ENCODE measurements at places on chromosomes 13 and 19. TPM values are rescaled to one million over a fixed set of nuclear protein-coding genes. Genes with fewer than 3 reads are reported as not detected.

The CGB5 gene
- not detected for total RNA-seq

DNA sequence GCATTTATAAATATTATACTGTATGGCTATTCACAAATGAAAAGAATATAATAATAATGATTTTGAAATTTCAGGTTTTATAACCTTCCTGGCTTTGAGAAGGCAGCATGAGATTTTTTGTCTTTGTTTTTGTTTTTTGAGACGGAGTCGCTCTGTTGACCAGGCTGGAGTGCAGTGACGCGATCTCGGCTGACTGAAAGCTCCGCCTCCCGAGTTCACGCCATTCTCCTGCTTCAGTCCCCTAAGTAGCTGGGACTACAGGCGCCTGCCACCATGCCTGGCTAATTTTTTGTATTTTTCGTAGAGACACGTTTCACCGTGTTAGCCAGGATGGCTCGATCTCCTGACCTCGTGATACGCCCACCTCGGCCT lies 64.1 kb downstream of the ZNF429 start:
- peak; percentile 48 for DNase-seq

The TJP3 gene
- 11.5 TPM for total RNA-seq

DNA sequence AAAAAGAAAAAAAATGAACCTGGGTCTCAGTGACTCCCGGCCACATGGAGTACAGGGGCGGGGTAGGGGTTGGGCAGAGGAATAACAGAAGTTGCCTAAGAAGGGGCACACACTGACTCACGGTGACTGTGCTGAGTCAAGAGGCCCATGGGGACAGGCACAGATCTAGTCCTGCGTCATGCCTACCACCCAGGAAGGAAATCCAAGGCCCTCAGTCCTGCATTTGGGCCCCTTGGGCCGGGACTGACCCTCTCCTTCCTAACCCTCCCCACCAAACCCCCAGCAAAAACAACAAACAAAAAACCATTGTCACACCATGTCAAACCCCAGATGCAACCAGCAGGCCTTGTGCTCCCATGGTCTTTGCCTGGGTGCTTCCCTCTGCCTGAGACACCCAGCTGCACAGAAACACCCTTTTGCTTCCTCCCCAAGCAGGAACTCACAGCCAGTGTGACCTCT lies 9.6 kb upstream of the NOTCH3 start:
- DNase-seq, result peak; percentile 37

The ICAM4 gene
- total RNA-seq, result 0.35 TPM

DNA sequence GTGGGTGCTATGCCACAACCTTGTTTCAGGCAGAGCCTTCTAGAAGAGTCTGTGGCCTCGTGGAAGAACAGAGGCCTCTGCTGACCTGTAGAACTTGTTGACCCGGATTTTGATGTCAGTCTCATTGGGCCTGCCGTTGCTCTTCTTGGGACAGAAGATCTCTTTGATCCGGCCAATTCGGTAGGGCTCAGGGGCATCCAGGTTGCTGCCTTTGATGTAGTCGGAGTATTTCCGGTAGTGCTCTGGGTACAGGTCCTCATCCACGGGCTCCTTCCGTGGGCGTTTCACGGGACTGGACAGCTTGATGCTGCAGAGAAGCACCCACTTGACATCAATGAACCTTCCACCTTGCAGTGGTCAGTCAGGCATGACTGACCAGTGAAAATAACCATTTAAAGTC lies 24.0 kb upstream of the EIF3G start:
- DNase-seq, result no peak

- no peak for DNase-seq
Observed at GRCh38 chr19:30085394-30085793, 143.4 kb downstream of the URI1 start.

The FAM83E gene
- total RNA-seq, result not detected

- DNase-seq, result no peak
Observed at GRCh38 chr13:26026211-26026610, 25.6 kb downstream of the SHISA2 start.

The PTGIR gene
- not detected for total RNA-seq

GRCh38 chr19:55146078-55146704 lies 2.8 kb downstream of the TNNT1 start:
- no peak for DNase-seq

- no peak for DNase-seq
Observed at GRCh38 chr13:94419925-94420305, 59.6 kb downstream of the DCT start.

DNA sequence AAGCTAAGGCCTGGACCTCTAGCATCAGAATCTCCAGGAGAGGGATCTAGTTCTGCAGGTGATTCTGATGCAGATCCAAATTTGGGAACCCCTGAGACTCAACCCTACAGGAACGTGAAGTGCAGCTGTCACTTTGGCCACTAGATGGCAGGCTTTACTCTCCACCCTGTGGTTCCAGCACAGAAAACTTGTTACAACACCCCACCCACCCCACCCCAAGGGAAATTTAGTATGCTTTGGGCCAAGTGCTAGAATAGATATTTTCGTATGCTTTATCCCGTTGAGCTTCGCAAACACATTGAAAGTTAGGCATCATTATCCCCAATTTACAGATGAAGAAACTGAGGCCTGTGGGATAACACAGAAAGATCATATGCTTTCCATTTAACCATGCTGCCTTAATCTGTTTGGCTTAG lies 232.0 kb downstream of the B3GLCT start:
- DNase-seq, result peak; percentile 15

- no peak for DNase-seq
Observed at GRCh38 chr13:112229992-112230872, 145.9 kb upstream of the SPACA7 start.

The ACP5 gene
- 3.1 TPM for total RNA-seq

DNA sequence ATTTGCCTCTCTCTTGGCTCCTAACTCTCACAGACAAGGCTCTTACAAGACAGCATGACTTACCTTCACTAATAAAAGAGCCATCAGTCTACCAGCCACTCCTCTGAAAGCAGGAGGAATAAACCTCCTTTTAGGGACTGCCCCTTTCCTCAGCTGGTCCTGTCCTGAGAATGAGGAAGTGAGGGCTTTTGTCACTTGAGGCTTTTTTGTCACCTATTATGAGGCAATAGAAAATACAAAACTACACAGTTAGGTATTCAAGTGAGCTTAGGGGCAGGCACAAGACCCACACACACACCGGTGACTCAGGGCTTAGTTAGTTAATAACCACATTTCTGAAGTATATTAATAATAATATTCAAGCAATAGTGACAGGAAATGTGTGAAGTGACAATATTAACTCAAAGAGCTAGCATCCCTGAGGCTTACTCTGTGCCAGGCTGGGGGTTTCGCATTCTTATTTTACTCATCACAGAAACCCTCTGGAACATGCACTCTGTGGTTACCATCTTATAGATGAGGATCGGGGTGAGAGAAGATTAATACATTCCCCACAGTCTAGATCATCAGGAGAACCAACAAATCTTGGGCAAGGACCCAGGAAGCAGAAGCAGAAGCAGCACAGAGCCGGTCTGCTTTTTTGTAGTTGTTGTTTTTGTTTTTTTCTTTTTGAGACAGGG lies 379.9 kb downstream of the LIG4 start:
- DNase-seq, result peak; percentile 93

The ADAMTSL5 gene
- 2.1 TPM for total RNA-seq

- DNase-seq, result no peak
Observed at GRCh38 chr19:952680-953444, 27.0 kb downstream of the ARID3A start.

GRCh38 chr19:35135389-35135909 lies 590 bp upstream of the LGI4 start:
- peak; percentile 23 for DNase-seq

DNA sequence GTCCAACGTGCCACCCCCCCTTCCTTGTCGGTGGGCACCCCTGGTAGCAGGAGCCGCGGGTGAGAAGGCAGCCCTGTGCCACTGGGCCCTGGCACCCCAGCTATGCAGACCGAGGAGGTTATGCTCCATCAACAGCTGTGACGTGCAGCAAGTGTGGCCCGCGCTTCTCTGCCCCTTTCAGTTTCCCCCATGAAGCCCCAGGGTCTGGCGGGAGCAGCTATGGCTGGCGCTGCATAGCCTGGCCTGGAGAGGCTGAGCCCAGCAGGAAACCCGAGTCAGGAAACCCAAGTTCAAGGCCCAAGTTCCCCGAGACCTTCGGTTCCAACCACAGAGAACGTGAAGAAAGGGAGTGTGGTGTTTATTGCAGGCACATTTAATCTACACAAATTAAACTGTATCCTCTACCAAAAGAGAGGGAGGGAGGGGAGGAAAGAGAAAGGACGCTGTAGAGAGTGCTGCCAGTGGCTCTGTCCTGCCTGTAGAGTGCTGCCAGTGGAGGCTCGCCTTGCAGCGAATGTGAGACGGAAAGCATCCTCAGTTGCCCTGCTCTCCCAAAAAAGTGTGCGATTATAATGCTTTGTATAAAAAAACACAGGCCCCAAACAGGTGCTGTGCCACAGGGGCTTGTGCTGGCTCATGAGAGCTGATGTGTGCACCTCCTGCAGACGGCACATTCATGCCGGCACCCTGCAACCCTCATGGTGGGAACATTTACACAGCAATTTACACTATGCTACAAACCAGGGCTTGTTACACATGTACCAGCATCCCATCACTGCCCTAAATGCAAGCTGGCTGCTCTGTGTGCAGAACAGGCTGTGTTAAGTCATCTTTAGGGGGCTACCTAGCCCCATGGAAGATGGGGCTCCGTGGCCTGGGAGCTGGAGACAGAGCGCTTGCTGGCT lies 16.3 kb downstream of the POP4 start:
- no peak for DNase-seq

GRCh38 chr13:41352935-41353840 lies 42.1 kb downstream of the NAA16 start:
- peak; percentile 67 for DNase-seq

The PRX gene
- 1.0 TPM for total RNA-seq

DNA sequence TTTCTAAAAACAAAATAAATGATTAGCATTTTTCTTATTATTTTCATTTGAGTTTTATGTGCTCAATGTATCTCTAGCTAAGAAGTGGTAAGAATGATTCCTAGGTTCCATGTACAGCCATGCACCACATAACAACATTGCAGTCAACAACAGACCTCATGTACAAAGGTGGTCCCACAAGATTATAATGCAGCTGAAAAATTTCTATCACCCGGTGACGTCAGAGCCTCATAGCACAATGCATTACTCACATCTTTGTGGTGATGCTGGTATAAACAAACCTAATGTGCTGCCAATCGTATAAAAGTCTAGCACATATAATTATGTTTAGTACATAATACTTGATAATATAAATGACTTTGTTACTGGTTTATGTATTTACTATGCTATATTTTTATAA lies 120.5 kb downstream of the SLC7A1 start:
- peak; percentile 10 for DNase-seq

DNA sequence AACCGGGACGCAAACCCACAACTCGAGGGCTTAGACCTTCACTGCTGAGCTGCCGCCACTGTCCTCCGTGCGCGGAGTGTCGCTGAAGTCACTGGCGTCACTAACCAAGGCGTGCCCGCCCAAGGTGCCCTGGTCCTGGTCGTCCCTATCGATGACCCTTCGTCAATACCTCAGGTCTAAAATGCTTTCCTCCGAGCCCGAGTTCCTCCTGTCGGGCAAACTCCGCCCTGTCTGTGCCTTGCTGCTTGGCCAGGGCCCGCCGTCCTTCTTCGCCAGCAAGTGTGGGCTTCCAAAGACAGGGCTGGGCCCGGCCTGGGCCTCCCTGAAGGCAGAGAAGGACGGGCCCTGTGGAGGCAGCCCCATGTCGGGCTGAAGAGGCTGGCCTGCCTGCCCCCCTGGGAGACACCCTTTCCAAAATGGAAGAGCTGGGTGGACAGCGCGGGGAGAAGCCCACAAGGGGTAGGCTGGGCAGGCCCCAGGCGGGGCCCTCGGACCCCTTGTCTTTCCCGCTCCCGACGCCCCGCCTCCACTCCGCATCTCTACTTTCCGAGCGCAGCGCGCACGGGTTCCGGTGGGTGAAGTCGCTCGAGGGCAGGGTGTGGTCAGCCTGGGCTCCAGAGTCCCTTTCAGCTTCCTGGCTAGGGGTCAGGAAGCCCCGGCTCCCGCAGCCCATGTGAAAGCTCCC lies 13.4 kb downstream of the RB1 start:
- DNase-seq, result no peak

DNA sequence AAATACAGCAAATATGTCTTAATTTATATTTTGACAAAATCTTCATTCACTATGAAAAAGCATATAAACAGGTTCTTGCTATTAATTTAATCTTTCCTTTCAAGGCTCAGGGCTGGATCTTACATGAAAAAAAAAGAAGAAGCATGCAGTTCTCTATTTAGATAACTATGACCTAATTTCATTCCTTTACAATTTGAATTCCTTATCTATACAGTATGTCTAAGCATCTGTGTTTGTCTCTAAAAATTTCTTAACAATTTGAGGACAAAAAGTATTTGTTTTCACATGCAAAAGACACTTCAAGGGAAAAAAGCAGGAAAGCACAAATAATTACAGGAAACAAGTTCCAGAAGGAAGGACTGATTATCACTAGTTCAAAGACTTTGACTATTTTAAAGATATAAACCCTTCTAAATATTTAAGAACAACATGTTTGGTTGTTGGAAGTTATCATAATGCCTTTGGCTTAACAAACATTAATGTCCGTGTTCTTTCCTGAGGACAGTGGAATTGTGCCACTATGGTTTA lies 157.5 kb downstream of the TBC1D4 start:
- no peak for DNase-seq

The CEACAM4 gene
- not detected for total RNA-seq

DNA sequence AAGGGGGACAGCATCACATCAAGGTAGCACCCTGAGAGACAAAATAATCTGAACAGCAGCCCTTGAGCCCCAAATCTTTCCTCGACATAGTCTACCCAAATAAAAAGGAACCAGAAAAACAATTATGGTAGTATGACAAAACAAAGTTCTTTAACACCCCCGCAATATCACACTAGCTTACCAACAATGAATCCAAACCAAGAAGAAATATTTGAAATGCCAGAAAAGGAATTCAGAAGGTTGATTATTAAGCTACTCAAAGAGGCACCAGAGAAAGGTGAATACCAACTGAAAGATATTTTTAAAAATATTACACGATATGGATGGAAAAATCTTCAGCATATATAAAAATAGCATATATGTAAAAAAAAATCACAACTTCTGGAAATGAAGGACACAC lies 252.9 kb upstream of the SLITRK6 start:
- DNase-seq, result peak; percentile 64

The CEACAM16 gene
- total RNA-seq, result not detected

The TLE6 gene
- 0.69 TPM for total RNA-seq

The GET3 gene
- 121 TPM for total RNA-seq

GRCh38 chr19:2150794-2151338 lies 500 bp downstream of the AP3D1 start:
- DNase-seq, result no peak
